ENCODE measurements at places on chromosomes 3 and 15.
A peak's percentile ranks its signal among the peaks of the same experiment; 100 is the strongest.

- no peak for DNase-seq
Measured at GRCh38 chr3:175890066-175890465, 1030.9 kb downstream of the NAALADL2 start.

GRCh38 chr15:66188464-66188863 is 65.1 kb downstream of the MEGF11 start:
- no peak for DNase-seq

DNA sequence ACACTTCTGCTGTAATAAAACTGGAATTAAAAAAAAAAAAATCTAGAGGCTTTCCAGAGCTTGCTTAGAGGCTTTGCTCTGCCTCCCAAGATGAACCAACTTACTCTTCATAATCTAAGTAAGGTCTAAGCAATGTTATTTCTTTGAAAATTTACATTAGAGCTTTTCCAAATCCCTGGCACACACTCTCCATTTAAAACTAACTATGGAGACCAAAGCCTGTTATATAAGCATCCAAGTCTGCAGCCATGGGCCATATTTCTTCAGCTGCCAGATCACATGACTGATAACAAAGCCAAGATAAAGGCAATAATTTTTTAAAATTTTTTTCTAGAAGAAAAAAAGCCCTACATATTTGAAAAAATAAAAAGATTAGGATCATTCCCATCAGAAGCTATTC is 55.0 kb upstream of the ARHGEF3 start:
- no peak for DNase-seq

DNA sequence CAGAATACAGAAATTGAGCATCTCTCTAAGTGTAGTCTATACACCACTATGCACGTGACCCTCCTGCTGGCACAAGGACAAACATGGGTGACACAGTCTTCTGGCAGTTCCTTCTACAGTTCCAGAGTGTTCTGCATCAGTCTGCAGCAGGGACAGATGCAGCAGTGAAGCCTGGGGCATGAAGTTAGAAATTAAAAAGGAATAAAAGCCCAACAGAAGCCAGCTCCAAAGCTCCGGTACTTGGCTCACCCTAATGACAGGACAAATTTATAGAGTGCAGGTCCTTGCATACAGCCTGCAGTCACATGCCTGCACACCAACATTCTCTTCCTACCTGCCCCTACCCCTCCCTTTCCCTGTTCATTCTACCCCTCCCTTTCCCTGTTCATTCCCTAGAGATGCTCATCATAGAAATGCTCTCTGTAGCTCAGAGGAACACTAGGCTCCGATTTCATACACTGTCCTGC is 15.0 kb downstream of the UACA start:
- DNase-seq = no peak

- DNase-seq = no peak
Measured at GRCh38 chr3:31096661-31097395, 202.4 kb upstream of the GADL1 start.

DNA sequence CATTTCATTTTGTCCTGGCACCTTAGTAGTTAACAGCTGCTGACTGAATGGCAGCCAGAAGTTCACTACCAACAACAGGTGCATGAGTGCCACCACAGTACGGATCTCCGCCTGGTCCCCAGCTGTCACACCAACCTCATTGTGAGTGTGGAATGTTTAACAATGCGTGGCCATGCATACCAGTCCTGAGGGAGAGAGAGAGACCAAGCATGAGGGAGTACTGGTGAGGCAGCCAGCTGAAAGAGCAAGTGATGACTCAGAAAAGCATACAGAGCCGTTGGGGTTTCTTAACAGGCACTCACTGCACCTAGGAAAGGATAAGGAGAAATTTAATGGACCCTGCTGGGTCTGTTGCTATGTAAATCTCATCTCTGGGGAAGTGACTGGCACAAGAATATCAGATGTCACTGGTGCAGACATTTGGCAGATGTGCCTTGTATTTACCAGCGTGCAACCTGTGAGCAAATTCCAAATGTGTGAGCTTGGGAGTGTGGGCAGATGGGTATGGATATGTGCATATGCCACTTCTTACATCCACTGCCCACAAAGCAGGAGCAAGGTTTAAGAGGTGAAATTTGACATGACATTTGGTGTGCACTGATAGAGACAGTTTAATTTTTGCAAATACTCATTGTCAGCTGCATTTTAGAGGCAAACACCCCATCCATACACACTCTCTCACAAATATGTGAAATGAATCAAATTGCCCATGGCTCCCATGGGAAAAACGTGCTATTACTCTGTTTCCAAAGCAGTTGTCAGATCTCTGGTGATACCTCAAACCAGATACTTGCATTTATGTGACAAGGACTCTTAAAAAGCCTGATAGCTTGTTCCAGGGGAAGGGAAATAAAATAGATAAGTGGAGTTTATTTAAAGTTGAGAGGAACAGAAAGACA is 245.2 kb upstream of the ARPP21 start:
- no peak for DNase-seq

DNA sequence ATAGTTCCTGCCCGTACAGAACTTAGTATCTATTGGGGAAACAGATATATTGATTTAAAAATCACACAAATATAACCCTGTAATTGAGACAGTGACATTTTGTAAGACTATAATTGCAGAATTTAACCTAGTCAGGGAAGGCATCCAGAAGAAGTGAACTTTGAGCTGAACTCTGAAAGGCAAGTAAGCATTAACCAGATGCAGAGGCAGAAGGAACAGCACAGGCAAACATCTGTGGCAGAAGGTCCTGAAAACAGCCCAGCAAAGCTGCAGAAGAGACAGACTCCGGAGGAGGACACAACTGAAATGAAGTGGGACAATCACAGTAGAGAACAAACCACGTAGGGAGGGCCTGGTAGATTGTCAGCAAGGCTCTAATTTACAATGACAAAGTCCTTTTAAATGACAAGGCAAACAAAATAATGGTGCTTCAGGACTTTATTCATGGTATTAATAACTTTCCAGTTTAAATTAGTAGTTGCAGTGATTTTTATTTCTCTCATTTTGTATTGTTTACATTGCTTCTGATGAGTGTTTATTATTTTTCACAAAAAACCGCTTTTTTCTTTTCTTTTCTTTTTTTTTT is 14.5 kb downstream of the BCL2A1 start:
- DNase-seq = no peak

GRCh38 chr3:151037746-151038477 is 47.6 kb upstream of the MED12L start:
- no peak for DNase-seq

DNA sequence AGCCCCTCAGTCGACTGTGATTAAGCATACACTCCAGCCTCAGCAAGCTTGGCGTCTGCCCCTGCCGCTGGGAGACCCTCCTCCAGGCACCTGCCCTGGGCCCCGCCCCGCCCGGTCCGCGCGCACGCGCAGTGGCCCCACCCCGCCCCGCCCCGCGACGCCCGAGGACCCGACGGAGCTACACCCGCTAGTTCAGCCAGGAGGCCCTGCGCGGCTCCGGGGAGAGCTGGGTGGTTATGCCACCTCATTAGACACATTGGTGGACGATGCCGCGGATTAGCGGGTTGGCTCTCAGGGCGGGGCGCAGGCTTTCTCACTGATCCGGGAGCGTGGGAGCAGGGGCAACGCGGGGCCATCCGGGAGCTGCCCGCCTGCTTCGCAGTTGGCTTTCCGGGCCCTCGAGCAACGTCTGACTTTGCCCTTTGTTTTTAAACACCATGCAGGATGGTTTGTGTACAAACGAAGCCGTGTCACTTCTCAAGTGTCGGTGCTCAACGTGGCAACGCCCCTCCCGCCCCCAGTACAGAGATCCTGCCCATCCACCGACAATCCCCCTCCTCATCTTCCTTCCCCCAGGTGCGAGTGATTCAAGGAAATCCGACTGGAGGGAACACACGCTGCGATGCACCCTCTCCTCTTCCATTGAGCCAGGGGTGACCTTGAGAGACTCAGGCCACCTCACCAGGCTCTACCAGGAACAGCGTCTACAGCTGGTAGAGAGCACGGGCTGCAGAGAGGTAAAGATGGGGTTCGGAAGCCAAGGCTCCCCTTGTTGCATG is 109.3 kb downstream of the SHQ1 start:
- DNase-seq = peak; percentile 72

DNA sequence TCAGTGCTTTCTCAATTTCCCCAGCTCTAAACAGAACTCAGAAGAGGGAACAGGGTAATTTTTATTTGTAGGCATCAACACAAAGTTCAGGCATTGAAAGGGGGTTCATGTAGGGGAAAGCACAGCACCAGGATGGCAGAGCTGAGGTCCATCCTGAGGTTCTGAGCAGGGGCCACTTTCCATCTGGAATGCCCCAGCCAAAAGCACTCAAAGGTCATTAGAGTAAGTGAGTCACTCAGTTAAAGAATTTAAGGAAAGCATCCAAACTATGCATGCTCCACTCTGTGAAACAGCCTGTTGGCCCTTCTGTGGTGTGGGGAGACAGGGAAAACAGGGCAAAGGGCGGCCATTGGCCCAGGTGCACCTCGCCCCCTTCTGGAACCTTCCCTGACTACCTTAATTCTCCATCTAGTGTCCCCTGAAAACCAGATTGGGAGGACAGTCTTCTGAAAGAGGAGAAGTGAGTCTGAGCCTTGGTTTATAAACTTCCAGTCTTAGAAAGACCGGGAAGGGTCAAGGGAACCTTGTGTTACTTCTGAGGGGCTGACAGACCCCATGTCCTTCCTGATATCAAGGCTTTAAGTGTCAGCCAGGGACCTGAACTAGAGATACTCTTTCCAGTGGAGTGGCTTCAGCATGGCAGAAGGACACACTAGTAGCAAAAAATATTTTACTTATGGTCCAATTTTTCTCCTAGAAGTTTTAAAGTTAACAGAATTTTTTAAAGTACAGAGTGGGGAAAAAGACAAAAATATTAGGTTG is 133.3 kb downstream of the MYLK start:
- DNase-seq = no peak

GRCh38 chr15:69538379-69538778 is 85.8 kb downstream of the RPLP1 start:
- no peak for DNase-seq

GRCh38 chr3:108428586-108428985 is 81.8 kb downstream of the MYH15 start:
- no peak for DNase-seq

GRCh38 chr3:42853056-42853455 is 22.6 kb downstream of the CYP8B1 start:
- DNase-seq = no peak

DNA sequence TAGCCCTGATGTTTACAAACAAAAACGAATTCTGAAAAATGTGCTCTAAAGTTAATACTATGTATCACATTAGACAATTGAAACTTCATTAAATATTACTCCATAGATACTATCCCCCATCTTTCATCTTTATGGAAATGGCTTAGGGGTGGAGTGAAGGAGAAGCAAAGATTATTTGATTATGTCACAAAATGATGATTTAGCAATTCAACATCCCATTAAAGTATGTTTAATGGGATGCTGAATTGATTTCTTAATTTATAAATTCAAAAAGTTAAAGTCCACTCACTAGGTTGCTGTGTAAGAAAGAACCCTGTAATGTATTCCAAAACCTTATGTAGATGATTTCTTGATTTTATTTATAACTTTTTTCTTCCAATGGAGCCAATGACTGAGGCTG is 201.1 kb downstream of the WDR72 start:
- no peak for DNase-seq

- no peak for DNase-seq
Measured at GRCh38 chr3:124351430-124352148, 359.7 kb upstream of the ROPN1 start.

GRCh38 chr3:134749802-134750553 is 45.1 kb upstream of the EPHB1 start:
- no peak for DNase-seq

DNA sequence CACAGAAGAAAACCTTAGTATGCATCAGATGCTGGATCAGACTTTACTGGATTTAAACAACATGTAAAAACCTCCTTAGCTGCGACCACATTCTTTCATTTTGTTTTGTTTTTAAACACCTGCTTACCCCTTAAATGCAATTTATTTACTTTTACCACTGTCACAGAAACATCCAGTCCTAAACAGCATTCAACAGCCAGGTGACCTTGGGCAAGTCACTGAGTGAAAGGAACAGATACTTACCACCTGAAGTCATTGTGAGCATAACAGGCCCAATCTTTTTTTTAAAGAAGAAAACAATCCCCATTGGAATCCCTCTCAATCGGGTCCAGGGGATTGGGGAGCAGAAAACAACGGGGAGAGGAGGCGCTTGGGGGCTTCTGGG is 390 bp downstream of the STARD5 start:
- DNase-seq = no peak

DNA sequence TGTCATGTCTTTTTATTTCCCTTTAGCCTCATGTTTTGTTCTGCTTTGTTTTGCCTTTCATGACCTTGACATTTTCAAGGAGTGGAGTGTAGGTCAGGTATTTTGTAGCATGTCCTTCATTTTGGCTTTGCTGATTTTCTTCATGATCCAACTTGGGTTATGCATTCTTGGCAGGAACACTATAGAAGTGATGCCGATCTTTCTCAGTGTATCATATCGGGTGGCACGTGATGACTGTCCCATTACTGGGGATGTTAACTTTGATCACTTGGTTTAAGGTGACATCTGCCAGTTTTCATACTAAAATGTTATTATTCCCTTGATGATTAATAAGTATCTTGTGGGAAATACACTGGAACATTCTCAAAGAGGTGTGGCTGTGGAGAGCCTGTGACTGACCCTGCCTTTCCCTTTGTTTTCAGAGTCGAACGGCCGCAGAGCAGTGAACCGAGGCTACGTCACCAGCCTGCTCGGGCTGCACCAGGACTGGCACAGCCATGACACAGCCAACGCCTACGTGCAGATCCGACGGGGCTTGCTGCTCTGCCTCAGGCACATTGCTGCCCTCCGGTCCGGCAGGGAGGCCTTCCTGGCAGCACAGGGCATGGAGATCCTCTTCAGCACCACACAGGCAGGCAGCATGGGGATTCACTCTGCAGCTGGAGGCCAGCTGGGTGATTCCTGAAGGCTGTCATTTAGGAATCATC is 167.7 kb downstream of the AGBL1 start:
- DNase-seq = no peak

- DNase-seq = no peak
Measured at GRCh38 chr15:74449095-74449494, 11.9 kb downstream of the UBL7 start.

DNA sequence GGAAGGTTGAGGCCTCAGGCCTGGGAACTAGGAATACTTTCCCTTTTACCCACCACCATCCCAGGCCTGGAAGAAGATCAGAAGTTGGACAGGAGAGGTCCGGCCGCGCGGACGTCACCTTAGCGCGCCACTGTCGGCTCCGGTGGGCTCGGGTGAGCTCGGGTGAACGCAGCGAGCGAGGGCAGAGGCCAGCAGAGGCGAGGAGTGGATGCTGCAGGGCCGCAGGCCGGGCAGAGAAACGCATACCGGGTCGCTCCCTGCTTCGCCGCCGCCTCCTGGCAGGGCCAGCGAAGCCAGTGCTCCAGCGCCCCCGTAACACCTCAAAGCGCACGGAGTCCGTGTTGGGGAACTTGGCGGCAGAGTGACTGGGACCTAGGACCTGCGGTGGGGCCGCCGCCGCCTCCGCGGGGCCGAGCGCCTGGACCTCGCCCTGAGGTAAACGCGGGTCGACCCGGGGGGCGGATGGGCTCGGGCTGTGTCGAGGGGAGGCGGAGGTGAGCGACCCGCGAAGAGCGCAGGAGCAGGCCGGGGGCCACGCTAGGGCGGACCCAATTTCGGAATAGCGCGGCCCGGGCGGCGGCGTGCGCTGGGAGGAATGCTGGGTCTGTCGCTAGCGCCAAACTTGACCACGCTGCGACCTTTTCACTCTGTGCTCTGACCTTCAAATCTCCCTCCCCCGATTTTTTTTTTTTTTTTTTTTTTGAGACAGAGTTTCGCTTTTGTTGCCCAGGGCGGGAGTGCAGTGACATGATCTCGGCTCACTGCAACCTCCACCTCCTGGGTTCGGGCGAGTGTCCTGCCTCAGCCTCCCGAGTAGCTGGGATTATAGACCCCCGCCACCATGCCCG is 1.6 kb downstream of the CYP11A1 start:
- no peak for DNase-seq

- DNase-seq = no peak
Measured at GRCh38 chr15:35118960-35119359, 33.9 kb upstream of the NANOGP8 start.
